A549 treated with ZK216348 at 1 μM for 4 hours (cell line): ENCODE measurements at places on chromosomes 1 and 21. TPM values are rescaled to one million over a fixed set of nuclear protein-coding genes. Genes with fewer than 3 reads are reported as not detected.

The C1orf115 gene
- total RNA-seq: 4.9 to 6.8 TPM (median 5.7 TPM) in 5 replicates

The OR2L5 gene
- total RNA-seq: not detected in 5 replicates

The WNT3A gene
- total RNA-seq: 0.08 TPM in 1 of 5 replicates, not detected in the others

The FAAH gene
- total RNA-seq: 0.65 to 1.5 TPM (median 1.0 TPM) in 5 replicates
